ENCODE measurements at places on chromosomes 12 and 14.

- no peak for DNase-seq
Measured at GRCh38 chr12:43571885-43572284, 19.9 kb upstream of the ADAMTS20 start.

DNA sequence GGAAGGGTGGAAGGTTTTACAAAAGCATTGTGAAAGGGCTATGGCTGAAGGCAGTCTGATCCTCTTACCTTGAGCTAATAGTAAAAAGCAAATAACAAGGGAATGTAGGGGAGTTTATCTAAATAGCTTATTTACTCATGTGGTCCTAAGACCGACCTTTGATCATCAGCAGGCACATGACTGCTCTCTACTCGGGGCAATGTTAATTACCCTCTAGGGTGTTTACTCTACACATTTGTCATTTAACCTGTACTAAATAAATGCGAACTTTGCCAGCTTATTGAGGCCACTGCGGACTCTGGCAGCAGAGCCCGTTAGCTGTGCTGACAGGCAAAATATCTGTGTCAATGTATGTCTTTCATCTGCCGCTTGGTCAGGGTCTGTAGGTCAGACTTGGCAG lies 768.3 kb upstream of the ATXN7L3B start:
- no peak for DNase-seq

GRCh38 chr14:99706107-99706900 lies 22.2 kb downstream of the CYP46A1 start:
- no peak for DNase-seq

DNA sequence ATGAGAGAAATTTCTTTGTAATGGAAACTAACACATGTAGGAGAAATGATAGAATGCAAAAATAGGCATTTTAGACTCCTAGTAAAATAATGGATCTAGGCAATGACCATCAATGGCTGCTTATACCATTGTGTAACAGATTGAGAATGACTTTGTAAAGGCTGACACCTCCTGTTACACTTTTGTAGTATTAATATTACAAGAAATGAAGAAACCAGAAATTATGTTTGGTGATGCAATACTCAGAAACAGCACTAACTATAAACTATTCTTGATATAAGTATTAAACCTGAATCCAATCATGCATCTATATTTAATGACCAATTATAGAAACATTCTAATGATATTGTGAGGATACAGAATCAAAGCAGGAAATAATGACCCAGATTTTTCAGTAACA lies 108.5 kb upstream of the CNTN1 start:
- no peak for DNase-seq

DNA sequence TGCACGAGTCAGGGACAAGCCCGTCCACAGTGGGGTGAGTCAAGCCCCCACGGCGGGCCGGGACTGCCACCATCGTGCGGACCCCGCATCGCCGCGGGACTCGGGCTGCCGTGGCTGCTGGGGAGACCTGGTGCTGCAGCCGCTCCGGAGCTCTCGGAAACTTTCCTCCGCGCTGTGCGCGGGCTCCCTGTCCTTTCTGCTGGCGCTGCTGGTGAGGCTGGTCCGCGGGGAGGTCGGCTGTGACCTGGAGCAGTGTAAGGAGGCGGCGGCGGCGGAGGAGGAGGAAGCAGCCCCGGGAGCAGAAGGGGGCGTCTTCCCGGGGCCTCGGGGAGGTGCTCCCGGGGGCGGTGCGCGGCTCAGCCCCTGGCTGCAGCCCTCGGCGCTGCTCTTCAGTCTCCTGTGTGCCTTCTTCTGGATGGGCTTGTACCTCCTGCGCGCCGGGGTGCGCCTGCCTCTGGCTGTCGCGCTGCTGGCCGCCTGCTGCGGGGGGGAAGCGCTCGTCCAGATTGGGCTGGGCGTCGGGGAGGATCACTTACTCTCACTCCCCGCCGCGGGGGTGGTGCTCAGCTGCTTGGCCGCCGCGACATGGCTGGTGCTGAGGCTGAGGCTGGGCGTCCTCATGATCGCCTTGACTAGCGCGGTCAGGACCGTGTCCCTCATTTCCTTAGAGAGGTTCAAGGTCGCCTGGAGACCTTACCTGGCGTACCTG lies 1.1 kb downstream of the PDE3A start:
- DNase-seq = no peak

- no peak for DNase-seq
Measured at GRCh38 chr12:48687592-48687991, 5.6 kb upstream of the KANSL2 start.

DNA sequence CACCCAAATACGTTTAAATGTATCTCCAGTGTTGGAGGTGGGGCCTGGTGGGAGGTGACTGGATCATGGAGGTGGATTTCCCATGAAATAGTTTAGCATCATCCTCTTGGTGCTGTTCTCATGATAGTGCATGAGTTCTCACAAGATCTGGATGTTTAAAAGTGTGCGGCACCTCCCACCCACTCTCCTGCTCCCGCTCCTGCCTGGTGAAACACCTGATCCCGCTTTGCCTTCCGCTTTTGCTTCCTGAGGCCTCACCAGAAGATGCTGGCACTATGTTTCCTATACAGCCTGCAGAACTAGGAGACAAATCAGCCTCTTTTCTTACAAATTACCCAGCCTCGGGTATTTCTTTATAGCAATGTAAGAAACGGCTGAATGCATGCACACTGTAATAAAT lies 20.1 kb downstream of the EIF5 start:
- no peak for DNase-seq

- no peak for DNase-seq
Measured at GRCh38 chr12:52264435-52264825, 10.0 kb upstream of the KRT86 start.

DNA sequence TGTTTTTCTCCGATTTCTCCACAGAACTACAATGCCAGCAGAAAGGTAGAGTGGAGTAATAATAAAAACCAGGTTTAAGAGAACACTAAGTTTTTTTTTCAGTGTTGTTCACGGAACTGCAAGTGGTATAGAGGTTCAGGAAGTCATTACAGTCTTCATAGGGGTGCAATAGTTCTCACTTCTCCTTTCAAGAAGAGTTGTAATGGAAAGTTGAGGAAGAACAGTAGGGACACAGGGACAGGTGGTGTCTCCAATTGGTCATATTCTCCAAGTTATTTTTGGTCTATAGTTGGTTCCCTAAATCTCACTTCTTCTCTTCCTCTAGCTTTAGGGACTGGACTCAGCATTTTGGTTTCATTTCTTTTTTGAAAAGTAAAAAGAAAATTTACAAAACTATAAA lies 894.0 kb downstream of the NRXN3 start:
- DNase-seq = no peak

DNA sequence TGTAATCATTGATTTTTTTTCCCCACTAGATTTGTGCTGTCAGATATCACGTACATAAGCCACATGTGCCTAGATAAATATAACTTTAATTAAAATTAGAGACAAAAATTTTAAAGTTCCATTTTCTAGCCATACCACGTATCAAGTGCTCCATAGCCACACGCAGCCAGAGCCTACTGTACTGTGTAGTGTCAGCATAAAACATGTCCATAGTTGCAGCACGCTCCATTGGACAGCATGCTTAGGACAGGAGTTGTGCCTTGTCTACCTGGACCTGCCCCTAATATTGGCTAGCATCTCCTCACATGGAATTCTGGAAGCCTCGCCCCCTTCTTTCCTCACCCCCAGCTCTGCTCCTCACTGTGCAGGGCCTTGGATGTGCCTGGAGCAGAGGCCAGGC lies 116.5 kb downstream of the SRGAP1 start:
- DNase-seq = no peak

DNA sequence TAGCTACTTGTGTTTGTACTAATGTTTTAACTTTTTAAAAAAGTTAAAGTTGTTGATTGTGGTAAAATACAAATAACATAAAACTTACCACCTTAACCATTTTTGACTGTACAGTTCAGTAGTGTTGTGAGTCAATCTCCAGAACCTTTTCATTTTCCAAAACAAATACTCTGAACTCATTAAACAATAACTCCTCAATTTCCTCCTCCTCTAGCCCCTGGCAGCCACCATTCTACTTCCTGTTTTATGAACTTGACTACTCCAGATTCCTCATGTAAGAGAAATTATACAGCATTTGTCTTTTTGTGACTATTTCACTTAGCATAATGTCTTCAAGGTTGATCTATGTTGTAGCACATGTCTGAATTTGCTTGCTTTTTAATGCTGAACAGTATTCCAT lies 299.1 kb upstream of the AMIGO2 start:
- DNase-seq = no peak

DNA sequence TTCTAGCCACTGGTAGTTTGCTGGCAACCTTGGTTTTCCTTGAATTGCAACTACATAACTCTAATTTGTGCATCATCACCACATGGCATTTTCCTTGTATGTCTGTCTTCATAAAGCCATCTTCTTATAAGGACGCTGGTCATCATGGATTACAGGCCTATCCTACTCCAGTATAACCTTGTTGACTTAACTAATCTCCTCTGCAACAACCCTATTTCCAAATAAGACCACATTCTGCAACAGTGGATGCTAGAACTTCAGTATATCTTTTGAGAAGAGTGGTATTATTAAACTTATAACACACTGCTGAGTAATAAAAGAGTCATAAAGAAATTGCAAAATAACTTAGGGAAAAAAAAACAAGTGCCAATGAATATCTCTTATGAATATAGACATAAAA lies 511.8 kb upstream of the FOXG1 start:
- no peak for DNase-seq

GRCh38 chr14:66293533-66294105 lies 192.6 kb upstream of the CCDC196 start:
- no peak for DNase-seq

DNA sequence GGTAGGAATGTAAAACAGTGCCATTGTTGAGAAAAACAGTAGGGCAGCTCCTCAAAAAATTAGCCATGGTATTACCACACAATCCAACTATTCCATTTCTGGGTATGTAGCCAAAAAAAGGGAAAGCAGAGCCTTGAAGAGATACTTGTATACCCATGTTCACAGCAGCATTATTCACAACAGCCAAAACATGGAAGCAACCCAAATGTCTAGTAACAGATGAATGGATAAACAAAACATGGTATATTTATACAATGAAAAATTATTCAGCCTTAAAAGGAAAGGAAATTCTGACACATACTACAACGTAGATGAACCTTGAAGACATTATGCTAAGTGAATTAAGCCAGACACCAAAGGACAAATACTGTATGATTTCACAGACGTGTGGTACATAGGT lies 67.6 kb upstream of the GNG2 start:
- no peak for DNase-seq

- no peak for DNase-seq
Measured at GRCh38 chr12:56565510-56566101, 44.0 kb downstream of the RBMS2 start.

DNA sequence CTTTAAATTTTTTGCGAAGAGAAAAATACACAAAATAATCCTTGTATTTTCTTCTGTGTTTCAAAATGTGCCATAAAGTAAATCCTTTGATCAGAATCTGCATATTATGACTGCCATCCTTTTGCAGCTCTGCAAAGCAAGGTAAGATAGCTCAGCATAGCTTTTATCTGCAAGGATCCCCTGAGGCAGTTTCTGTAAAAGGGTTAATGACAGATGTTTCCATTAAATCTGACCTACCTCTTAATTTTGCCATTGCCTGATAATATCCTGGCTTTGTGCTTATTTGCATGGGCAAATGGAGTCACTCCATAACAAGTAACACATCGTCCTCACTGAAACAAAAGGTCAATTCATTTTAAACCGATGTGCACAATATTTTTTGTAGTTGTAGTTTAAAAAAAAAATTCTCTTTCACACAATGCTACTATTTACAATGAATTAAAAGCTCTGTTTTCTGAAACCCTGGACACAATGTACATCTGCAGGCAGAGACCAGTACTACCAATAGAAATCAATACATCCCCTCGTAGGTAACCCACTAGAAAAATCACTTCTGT lies 108.5 kb upstream of the SOX5 start:
- no peak for DNase-seq

DNA sequence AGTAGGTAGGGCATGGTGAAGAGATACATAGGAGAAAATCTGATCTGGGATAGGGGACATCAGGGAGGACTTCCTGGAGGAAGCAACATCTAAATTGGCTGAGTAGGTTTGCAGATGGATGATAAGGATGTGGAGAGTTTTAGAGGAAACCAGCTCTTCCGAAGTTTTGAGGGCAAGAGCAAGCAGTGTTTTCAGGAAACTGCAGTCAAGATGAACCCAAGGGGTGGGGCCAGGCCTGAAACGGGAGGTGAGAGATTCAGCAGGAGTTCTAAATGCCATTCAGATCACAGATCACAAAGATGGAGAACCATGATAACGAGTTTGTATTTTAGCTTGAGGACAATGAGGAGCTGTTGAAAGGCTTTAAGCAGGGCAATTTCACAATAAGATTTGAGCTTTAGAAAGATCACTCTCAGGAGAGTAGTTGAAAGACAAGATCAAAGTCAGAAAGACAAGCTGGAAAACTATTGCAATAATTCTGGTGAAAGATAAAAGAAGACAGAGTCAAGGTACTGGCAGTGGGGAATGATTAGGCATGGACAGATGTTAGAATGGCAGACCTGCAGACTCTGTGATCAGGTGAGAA lies 70.1 kb upstream of the PLXNC1 start:
- DNase-seq = no peak

DNA sequence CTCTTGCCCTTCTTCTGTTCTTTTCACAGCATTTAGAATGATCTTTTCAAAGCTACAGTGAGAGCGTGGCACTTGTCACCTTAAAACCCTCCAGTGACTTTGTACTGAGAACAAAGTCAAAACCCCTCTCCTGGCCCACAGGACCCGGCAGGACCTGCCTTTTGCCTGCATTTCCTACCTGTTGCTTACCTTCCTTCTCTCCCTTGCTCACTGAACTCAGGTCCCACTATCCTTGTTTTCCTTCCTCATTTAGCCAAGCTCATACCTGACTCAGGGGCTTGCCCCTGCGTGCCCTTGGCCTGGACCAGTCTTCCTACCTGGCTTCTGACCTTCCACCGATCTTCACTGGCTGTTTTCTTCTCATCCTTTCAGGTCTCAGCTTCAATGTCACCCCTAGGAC lies 112.3 kb upstream of the PRMT8 start:
- no peak for DNase-seq

GRCh38 chr12:28759333-28759732 lies 389.7 kb upstream of the FAR2 start:
- no peak for DNase-seq

- DNase-seq = no peak
Measured at GRCh38 chr14:104655128-104655848, 34.1 kb upstream of the INF2 start.

- no peak for DNase-seq
Measured at GRCh38 chr12:88553941-88554658, 26.2 kb downstream of the KITLG start.

- DNase-seq = no peak
Measured at GRCh38 chr14:65033181-65033580, 46.5 kb downstream of the FNTB start.

DNA sequence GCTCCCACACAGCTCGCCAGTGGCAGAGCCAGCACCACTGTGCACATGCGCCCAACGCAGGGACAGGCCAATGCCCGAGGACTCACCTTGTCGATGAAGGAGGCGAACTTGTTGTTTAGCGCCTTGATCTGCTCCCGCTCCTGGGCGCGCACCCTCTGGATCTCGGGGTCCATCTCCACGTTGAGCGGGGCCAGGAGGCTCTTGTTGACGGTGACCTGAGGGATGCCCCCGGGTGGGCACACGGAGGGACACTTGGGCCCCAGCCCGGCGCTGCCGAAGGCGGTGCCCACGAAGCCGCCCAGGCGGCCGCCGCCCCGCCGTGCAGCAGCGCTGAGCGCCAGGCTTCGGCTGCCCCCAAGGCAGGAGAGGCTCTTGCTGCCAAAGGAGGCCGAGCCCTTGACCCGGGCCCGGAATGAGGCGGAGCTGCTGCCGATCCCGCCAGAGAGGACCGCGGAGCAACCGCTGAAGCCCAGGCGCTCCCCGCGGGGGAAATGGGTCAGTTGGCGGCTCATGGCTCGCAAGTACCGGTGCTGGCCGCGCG lies at the start of gene KRT72:
KRT72 (minus strand) TSS at position 523 of the 541 bp plus-strand sequence; CDS start at position 512, 11 bp downstream.
- DNase-seq = no peak

GRCh38 chr12:10241727-10242126 lies 29.1 kb downstream of the GABARAPL1 start:
- DNase-seq = no peak
